Putamen (tissue), 1 donor: ENCODE measurements at places on chromosomes 7 and 10.

GRCh38 chr10:98599032-98599610 lies 152.4 kb upstream of the HPS1 start:
- DNase-seq = no peak

GRCh38 chr7:84790882-84791281 lies 396.0 kb downstream of the SEMA3D start:
- DNase-seq = no peak

- peak; percentile 6 for DNase-seq
These were observed 246.1 kb downstream of the KLF6 start for GRCh38 chr10:3538656-3539531.

GRCh38 chr10:6647811-6648526 lies 67.9 kb upstream of the PRKCQ start:
- peak; percentile 74 for DNase-seq

DNA sequence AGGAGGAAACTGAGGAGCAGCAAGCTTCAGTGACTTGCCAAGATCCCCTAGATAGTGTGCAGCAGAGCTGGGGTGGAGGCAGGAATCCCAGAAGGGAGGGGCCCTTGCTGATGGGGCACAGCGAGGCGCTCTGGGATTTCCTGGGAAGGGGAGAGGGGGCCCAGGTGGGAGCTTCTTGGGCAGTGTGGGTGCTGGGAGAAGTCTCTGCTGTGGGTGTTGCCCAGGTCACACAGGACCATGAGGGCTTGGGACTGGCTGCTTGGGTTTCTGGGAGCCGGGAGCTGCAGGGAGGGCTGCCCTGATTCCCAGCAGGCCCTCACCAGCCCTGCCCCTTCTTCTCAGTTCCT lies 55.2 kb downstream of the TSPAN15 start:
- no peak for DNase-seq
